Mammary epithelial cell (primary cell): ENCODE measurements at places on chromosomes 1 and 21.

- DNase-seq, result no peak
These were observed 617.5 kb downstream of the PTPRU start for GRCh38 chr1:29853716-29854330.

DNA sequence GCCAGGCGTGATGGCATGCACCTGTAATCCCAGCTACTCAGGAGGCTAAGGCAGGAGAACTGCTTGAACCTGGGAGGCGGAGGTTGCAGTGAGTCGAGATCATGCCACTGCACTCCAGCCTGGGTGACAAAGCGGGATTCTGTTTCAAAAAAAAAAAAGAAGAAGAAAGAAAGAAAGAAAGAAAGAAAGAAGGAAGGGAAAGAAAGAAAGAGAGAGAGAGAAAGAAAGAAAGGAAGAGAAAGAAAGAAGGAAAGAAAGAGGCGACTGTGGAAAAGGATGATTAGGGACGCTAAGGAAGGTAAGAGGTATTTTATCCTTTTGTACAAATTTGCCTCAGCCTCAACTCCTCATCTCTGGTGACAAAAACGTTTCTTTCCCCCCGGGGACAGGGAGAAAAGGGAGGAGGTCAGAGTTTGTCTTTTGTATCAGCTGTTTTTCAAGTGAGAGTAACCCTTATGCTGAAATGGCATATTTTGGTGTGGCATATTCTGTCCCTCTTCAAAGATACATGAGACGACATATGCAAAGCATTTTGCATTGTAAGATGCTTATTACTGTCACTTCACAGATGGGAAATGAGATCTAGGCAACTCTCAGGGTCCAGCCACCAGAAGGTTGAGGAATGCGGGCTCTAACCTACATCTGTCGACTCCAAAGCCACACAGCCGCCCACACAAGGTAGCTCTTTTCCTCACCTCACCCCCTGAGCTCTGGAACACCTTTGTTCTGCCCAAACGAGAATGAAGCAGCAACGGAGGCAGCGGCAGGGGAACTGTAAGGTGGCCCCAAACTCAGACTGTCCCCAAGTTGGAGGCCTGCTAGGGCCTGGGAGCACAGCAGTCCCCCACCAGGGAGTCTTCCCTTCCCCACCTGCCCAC, 38.0 kb downstream of the NUAK2 start:
- DNase-seq, result no peak

DNA sequence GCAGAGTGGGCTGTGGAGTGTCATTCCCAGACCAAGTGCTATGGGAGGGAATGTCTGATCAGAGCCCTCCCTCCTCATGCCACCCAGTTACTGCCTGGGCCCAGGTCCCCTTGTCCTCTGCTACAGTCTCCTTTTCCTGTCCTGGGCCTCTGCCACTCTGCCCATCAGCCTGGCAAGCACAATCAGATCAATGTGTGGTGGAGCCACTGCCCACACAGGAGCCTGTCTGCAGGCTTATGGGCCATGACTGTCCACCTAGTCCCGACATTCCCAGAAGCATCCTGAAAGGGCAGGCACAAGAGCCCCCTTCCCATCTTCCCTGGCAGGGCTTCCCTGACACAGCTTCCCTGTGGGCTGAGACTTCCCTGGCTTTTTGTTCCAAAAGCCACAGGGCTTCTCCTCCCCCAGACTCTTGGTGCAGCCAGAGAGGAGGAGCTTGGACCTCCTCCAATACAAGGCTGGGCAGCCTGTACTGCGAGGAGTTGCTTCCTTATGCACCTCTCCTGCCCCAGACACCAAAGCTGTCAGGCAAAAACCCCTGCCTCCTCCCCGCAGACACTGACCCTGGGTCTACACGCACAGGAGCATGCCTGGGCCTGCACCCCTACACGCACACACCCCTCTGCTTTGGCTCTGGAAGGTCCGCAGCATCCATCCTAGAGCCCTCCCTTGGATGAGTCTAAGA, 29.2 kb upstream of the CNTN2 start:
- peak; percentile 23 for DNase-seq

- no peak for DNase-seq
These were observed 71.2 kb upstream of the RUNX3 start for GRCh38 chr1:25001125-25001915.

DNA sequence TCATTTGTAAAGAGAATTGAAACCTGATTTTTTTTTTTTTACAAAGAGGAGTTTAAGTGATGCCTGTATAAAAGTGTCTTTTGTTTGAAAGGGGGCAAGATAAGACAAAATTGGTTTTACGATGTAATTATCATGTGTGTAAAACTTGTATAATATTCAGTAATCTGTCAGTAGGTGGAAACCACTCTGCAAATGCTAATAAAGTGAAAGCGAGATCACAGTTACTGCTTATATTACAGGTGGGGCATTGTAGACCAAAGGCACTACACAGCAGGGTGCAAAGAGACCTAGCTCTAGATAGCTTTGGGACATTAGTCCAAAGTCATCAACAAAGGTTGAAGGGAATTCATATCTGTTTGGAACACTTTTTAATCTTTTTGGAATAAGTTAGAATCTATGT, 174.2 kb downstream of the LHX8 start:
- DNase-seq, result no peak

- DNase-seq, result no peak
These were observed 399.0 kb downstream of the KCNT2 start for GRCh38 chr1:196209265-196209664.

- DNase-seq, result no peak
These were observed 437.2 kb upstream of the PRMT6 start for GRCh38 chr1:106619080-106619826.

- DNase-seq, result peak; percentile 48
These were observed 203.2 kb downstream of the APP start for GRCh38 chr21:25967181-25967900.

DNA sequence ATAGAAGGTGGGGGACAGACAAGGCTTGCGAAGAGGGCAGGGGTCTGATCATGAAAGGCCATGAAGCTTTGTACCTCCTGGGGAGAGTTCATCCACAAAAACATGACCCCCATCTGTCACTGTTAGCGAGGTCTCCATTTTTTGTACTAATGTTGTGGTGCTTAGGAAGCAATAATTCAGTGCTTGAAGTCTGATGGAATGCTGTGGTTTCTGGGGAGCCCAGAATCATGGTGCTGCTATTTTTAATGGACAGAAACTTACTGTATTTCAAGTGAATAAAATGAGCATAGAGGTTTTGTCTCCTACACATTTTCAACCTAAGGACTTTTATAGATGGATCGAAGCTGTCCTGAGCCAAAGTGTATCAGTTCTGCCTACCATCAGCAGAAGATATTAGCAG, 28.2 kb upstream of the RGL1 start:
- no peak for DNase-seq

GRCh38 chr1:111707906-111708305, 31.3 kb downstream of the INKA2 start:
- DNase-seq, result no peak

- peak; percentile 1 for DNase-seq
These were observed 219.8 kb downstream of the DAB1 start for GRCh38 chr1:57204091-57204490.

- no peak for DNase-seq
These were observed 147.4 kb upstream of the ZRANB2 start for GRCh38 chr1:71228241-71228640.

- peak; percentile 66 for DNase-seq
These were observed 96.7 kb downstream of the DYRK1A start for GRCh38 chr21:37463083-37463801.

GRCh38 chr1:40980453-40981121, 1.1 kb downstream of the CTPS1 start:
- DNase-seq, result peak; percentile 35

DNA sequence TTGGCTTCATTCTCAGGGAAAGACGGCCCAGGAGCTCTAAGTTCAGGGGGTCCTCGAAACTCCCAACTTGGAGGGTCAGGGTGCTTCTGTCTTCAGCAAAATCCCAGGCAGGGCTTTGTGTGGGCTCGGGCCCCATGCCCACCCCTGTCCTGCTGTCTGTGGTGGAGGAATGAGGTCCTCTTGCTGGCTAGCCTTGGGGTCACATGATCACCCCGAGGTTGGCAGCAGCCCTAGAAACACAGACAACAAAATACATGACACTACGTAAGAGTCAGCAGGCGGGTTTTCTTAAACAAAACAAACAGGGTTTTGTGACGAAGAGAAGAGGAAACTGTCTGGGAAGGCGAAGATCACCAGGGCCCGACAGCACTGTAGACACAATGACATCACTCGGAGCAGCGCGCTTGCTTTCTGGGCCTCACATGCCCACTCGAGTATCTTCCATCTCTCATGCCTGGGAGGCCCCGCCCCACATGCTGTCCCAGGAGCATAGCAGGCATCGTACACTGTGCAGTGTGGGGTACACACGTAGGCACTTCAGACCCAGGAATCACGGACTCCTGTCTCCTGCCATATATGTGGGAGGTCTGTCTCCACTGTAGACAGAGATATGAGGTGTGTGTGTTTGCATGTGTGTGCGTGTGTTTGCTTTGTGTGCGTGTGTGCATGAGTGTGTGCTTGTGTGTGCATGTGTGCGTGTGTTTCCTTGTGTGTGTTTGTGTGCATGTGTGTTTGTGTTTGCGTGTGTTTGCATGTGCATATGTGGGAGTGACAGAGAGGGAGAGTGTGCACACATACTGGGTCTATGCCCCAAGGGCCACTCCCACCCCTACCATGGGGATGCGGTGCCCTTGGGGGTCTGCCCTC, 94.7 kb downstream of the SIK1 start:
- no peak for DNase-seq

DNA sequence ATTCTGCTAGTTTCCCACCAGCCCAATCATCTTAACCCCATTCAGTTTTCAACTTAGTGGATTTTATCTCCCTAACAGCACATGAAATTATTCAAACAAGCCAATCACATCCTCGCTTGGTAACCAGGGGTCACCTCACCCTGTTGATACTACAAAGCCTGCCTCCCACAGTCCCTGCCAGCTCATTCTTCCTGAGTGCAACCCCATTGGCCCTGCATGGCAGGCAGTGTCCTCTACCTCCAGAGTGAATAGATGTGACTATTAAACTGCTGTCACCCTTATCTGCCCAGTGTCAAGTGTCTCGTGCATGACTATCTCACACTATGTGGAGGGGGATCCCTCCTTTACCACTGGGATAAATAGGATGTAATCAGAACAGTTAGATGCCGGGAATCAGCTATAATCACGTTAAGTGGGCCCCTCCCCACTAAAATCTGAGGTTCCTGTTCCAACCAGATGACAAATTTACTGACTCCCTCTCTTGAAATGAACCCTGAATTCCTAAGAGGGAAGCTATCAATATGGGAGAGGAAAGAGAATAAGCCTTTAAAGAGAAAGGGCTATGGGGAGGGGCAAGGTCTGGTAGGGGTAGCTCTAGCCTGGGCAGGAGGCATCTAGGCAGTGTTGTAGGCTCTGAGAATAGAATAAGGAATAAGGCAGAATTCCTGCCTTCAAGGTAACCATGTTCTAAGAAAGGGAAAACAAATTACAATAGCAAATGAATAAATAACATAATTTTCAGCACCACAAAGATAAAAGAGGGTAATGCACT, 155.9 kb downstream of the SLC30A10 start:
- no peak for DNase-seq

GRCh38 chr1:230806552-230806951, 59.4 kb downstream of the CAPN9 start:
- no peak for DNase-seq

GRCh38 chr1:201357636-201358348, 19.7 kb downstream of the TNNT2 start:
- DNase-seq, result no peak

- peak; percentile 71 for DNase-seq
These were observed 125.7 kb upstream of the GADD45A start for GRCh38 chr1:67559222-67559700.

DNA sequence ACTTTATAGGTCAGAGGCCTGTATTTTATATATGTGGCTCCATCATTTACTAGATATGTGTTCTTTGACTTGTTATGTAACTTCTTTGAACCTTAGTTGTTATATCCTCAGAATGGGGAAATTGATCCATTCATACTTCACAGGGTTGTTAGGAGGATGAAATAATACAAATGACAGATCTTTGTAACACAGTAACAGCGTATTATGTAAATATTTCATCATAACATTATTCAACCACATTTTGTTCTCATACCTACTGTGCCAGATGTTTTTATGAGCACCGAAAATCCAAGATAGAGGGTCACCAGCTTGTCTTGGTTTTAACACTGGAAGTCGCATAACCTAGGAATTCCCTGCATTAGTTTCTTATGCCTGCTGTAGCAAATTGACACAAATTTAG, 3.3 kb downstream of the SUCO start:
- no peak for DNase-seq

DNA sequence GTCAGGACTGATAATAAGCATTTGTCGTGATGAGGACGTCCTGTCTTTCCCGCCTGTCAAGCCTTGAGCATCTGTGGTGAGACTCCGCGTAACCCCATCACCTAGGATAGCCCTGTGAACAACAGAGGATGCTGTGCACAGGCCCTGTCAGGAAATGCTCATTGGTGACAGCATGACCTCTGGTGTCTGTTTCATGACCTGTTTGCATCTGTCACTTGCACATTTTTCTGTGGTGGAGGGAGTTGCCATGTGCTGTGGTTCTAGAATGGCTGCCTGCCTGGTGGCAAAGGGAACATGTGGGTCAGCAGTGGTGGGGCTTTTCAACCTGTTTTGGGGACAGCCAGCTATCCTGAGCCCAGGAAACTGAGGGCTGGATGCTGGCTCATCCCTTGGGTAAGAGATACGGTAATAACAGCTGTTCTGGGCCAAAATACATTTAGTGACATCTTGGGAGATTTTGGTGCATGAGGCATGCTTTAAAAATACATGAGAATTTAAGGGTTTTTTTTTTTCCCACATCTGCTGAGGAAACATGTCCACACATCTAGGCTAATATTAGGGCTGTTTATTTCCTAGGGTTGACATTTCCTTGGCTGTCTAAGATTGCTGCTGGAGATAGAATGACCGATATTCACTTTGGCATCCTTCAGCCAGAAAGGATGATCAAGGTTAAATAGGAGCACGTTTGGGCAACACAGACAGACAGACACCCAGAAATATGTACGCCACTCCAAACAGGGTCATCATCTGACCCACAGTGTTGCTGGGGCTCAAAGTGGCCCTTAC, 52.9 kb downstream of the KCNC4 start:
- no peak for DNase-seq

DNA sequence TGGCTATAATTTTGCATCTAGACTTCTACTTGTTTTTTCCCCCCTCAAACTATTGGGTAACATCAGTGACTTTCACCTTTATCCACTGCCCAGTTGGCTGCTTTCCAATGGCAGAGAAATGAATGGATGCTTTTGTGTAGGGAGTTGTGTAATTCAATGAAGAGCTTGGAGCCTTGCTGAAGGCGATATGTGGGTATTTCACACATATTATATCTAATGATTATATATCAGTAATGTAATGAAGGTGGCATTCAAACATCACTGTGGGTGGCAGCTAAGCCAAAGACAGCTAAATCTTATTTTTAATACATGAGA, 81.2 kb downstream of the TGFB2 start:
- peak; percentile 86 for DNase-seq

- no peak for DNase-seq
These were observed 160.1 kb upstream of the COL6A1 start for GRCh38 chr21:45821315-45821962.

DNA sequence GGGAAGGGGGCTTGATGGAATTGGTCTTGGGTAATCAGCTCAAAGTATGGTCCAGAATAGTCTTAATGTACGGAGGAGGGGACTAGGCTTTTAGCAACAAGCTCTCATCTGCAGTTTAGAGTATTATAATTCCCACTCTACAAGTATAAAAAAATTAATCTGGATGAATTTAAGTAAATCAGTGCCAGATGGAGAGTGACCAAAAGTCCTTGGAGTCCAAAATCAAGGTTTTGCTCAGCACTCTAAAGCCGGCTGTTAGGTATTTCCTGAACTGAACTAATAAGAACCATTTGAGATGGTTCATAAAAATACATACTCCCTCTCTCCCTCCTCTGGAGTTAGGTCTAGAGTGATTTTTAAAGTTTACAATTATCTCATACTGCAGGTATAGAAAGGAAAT, 23.7 kb downstream of the GLUL start:
- DNase-seq, result no peak
